Ureter (tissue), 1 donor: ENCODE measurements at places on chromosomes 4 and X. TPM values are rescaled to one million over a fixed set of nuclear protein-coding genes. Genes with fewer than 3 reads are reported as not detected.

The DDX60 gene
- 30.6 TPM for total RNA-seq

The FDCSP gene
- not detected for total RNA-seq

DNA sequence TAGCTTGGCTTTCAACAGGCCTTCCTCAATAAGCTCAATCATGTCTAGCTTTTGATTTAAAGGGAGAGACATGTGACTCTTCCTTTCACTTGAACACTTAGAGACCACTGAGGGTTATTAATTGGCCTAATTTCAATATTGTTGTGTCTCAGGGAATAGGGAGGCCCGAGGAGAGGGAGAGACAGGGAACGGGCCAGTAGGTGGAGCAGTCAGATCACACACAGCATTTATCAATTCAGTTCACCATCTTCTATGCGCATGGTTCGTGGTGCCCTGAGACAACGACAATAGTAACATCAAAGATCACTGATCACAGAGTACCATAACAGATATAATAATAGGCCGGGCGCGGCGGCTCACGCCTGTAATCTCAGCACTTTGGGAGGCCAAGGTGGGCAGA lies 17.8 kb downstream of the ZNF81 start:
- no peak for DNase-seq

- no peak for DNase-seq
Observed at GRCh38 chrX:44042116-44042515, 68.9 kb upstream of the NDP start.

GRCh38 chr4:75376543-75376942 lies 137.7 kb downstream of the RCHY1 start:
- DNase-seq = no peak

DNA sequence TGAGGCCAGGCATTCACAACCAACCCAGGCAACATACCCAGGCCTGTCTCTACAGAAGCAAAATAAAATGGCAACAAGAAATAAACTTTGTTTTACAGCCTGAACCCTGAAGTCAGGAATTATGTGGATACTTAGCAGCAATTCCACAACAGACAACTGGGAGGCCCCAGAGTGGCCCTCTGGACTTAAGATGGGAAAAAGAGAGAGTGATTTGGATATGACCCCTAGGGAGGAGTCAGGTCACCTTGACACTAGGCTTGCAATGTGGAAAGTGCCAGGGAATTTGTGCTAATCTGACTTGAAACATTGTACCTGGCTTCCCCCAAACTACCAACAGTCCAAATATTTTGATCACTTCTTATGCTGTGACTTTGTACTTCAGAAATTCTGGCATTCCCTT lies 193.1 kb downstream of the PARM1 start:
- DNase-seq = no peak

GRCh38 chrX:151523351-151523750 lies 40.1 kb upstream of the PASD1 start:
- no peak for DNase-seq

DNA sequence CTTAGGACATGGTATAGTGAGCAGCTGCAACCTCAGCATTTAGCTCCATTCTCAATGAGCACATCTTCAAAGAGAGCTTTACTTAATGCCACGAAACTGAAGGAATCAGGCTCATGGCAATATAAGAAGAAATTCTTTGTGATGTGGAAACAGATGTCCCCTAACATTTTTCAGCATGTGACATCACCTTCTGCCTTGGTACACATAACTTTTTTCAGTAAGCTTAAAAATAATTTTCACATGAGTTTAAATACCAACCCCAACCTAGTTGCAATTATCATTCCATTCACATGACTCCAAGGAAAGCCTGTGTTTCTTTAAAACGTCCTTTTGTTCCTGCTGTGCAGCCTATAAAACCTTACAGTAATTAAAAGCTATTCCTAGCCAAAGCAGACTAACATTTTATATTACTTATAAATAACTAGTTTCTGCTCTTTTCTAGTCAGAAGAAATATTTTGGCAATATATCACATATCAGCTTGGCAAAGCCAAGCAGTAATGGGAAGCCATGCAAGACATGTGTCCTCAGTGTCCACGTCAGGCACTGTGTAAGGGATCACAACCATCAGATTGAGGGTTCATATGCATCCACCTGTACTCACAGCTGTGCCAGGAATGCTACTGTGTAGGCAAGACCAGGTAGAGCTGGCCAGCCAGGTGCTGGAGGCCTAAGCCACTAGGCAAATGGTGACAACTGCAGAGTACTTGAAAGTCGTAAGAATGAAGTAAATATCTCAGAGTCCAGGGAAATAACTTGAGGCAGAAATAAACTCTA lies 466.6 kb downstream of the INPP4B start:
- no peak for DNase-seq
